DMS153 (cell line): ENCODE measurements at places on chromosomes 16 and 17.

GRCh38 chr16:68408428-68408827 lies 39.9 kb downstream of the SMPD3 start:
- no peak for DNase-seq

DNA sequence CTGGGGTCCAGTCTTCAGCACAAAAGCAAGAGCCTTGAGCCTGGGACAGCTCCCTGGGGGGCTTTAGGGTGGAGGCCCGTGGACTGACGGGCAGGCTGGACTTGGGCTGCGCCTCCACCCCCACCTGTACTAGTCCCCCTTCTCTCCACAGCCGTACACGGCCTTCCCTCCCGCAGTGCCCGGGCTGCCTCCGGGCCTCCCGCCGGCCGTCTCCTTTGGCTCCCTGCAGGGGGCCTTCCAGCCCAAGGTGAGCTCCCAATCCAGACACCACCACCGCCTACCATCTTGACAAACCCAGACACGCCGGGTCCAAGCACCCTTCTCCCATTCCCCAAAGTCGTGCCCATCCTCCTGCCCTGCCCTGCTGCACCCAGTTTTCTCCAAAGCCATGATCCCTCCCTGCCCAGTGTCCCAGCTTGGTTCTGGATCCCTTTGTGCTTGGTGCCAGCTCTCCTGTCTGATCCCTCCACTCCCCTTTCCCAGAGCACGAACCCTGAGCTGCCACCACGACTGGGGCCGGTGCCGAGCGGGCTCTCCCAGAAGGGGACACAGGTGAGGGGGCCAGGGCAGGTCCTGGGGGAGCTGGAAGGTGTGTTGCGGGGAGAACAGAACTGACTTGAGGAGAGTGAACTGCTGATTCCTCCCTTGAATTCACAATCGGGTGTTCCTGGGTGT lies 7.1 kb downstream of the FBRS start:
- no peak for DNase-seq

GRCh38 chr17:64968652-64969501 lies 49.6 kb upstream of the LRRC37A3 start:
- DNase-seq, result no peak

GRCh38 chr17:37432671-37433070 lies 26.0 kb downstream of the TADA2A start:
- no peak for DNase-seq

DNA sequence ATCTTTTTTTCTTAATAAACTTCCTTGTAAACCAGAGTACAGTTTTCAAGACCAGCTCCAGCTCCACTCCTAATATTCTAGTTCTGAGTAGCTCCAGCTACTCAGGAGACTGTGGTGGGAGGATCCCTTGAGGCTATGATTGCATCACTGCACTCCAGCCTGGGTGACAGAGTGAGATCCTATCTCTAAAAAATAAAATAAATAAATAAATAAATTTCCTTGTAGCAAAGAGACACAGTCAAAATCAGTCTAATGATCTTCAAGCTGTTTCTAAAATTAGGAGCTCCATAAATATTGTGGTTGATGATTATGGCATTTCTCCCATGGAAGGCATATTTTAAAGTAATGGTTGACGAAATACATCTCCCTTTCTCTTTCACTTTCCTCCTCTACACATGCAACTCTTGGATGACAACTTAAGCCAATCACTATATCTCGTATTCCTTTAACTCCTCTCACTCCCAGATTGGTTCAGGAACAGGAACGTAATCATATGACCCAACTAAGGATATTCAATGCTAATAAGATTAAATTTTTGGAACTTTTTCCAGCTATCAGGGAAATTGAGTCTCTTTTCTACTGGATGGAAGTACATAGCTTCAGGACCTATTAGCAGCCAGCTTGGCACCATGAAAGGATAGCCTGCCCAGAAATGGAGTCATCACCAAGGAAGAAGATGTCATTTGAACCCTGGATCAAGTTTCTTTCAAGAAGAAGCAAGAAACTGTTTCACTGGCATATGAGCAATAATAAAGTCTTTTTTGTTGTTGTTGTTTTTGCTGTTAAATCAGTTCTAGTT lies 42.1 kb upstream of the TAOK1 start:
- DNase-seq, result no peak
